Stimulated activated CD8-positive, alpha-beta memory T cell treated with anti-CD3 and anti-CD28 coated beads, Interleukin-7, amount 100 ng/mL, for 1 hour (primary cell): ENCODE measurements at places on chromosomes 12 and 14.
A peak's percentile ranks its signal among the peaks of the same experiment; 100 is the strongest.

DNA sequence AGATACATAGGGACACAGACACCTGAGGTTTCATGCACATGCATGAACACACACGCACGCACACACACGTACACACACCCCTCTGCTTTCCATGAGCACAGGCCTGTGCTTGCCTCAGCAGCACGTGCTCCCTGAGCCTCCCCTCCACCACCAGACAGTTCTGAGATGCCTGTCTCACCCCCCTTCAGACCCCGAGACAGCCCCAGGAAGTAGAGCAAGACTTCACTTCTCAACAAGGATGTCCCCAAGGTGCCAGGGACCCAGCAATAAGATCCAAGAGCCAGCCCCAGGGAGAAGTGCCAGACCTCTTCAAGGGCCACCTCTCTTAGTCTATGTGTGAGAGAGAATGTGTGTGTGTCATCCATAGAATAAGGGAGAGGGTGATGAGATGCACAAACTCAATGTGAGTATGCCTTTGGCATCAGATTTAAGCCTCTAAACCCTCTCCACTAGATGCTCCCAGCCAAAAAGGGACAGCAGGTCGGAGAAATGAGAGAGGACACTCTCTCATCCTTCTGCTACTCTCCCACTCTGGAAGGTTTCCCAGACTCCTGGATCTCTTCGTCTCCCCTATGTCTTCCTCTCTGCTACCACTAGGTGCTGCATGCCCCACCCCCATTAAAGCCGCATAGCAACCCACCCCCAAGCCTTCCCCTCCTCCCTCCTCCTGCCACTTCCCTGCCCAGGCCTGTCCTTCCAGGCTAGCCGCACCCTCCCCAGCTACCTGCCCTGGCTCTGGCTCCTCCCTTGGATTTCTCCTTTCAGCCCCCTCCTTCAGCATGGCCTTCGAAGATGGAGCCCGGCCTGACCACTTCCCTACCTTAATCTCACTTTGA is 7.7 kb downstream of the RARG start:
- no peak for DNase-seq

DNA sequence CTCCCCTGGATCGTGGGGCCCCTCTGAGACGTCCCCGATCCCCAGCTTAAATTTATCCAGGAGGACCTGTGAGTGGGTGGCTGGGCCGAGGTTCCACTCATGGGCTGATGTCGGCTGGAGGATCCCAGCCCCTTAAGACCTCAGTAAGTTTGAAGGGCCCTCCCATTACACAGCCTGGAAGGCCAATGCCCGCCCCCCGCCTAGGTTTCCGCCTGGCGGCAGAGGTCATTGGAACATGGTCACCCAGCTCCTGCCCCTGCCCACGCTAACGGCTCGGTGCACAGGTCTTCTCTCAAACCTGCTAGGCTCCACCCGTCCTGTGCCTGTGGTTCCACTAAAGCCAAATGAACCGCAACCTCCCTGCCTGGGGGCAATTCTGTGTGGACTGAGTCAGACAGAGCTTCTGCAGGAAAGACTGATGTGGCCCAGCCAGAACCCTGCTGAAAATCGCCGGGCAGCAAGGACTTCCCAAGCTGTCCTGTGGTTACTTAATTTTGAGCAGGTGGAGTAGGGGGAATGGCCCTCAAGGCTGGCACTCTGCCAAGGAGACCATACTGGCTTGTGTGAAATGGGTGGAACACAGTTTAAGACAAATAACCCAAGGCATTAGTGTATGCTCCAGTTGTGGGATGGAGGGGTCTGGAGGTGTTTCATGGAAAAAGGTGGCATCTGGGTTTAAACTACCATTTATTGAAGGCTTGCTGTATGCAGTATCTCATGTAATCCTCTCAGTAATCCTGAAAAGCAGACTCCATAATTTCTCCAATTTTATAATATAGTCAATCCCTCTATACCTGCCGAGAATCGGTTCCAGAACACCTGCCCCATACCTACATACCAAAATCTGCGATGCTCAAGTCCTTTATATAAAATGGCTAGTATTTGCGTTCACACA is 903 bp upstream of the NT5DC3 start:
- DNase-seq, result peak; percentile 2

GRCh38 chr12:66048835-66049537 is 81.6 kb downstream of the LLPH start:
- DNase-seq, result no peak

GRCh38 chr12:125159702-125160101 is 94.5 kb downstream of the AACS start:
- DNase-seq, result no peak

- DNase-seq, result no peak
Observed at GRCh38 chr12:581321-581720, 81.9 kb downstream of the NINJ2 start.

- DNase-seq, result no peak
Observed at GRCh38 chr12:49930515-49931288, 19.8 kb upstream of the AQP2 start.
